ENCODE measurements at places on chromosomes 7 and 10. TPM values are rescaled to one million over a fixed set of nuclear protein-coding genes. Genes with fewer than 3 reads are reported as not detected.

DNA sequence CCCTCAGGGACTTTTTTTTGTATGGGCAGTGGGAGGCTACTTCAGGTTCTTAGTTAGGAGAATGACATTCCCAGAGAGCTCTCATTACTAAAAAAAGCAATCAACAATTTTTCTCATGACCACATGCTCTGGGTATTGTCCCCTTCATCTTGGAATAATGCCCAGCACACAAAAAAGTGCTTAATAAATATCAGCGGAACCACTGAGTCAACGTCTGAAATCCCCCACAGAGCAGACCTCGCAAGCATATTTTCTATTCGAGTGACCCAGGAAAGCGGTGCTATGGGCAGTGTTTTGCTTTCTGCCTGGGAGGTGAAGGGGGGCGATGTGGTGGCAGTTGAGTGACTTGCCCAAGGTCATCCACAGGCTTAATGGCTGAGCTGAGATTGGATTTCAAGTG, 493.4 kb upstream of the ZMIZ1 start:
- no peak for DNase-seq

DNA sequence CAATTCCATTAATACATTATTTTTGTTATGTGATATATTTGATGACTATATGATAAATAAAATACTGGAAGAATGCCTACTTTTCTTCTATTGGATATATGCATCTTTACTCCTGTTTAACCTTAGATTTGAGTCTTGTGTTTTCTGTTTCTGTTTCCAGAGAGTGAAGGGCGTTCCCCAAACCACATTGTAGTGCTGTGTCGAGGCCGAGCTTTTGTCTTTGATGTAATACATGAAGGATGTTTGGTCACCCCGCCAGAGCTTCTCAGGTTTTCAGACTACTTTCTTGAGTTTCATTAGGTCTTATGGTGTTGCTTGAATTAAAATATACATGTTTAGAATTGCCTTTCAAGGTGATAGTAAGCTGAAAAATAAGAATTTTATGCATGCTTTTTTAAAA, 23.8 kb downstream of the CROT start:
- no peak for DNase-seq

- DNase-seq, result no peak
These were observed 10.2 kb upstream of the ADO start for GRCh38 chr10:62794306-62794705.

DNA sequence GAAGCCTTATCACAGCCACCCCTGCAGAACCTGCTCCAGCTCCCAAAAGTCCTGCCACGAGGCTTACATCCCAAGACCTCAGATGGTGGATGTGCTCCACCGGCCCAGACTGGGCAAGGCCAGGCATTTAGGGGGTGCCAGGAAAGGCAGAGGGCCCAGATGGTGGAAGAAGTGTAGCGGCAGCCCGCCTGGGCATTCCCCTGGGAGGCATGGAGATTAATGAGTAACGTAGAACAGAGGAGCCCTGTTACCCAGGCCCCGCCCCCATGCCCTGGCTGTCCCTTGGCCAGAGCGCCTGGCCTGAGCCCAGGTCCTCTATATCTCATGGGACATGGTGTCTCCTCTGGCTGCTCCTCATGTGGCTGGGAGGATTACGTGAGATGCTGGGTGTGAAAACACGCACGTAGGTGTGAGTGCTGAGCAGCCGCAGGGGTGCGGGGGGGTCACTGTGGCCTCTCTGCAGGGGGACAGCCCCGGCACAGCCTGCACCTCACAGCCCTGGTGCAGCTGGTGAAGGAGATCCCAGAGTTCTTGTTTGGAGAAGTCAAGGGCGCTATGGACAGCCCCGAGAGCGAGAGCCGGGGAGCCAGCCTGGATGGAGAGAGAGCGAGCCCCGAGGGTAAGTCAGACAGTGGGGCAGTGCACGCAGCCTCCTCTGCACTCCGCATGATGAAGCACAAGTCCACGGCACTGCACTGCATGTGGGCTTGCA, 52.9 kb downstream of the ZNF467 start:
- DNase-seq, result no peak

GRCh38 chr7:72059925-72060324, 352.2 kb downstream of the CALN1 start:
- DNase-seq, result no peak

- no peak for DNase-seq
These were observed 183.6 kb downstream of the TAX1BP1 start for GRCh38 chr7:27923642-27923980.

GRCh38 chr7:91165006-91165845, 99.0 kb upstream of the FZD1 start:
- no peak for DNase-seq

The NUTM2B gene
- 0.25 TPM for polyA plus RNA-seq

All from A549 (cell line).